Lower lobe of right lung (tissue), 2 donors: ENCODE measurements at places on chromosomes 16 and 17.

GRCh38 chr16:69410219-69410990, 14.0 kb upstream of the CYB5B start:
- no peak for DNase-seq

DNA sequence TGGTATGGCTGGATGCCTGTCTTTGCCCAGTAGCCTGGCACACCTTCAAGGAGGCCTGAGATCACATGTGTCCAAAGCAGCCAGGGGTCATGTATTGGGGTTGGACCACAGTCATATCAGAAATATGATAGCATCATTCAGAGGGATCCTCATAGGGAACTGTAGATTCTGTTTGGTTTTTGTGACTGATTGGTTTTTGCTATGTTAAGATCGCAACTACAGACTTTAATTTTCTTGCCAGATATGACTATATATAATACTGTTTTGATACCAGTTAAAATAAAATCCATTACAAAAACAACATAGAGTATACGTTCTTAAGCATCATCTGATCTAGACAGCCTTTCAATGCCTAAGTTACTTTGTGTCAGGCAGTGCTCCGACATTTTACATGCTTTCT, 11.8 kb upstream of the SMPD3 start:
- no peak for DNase-seq

DNA sequence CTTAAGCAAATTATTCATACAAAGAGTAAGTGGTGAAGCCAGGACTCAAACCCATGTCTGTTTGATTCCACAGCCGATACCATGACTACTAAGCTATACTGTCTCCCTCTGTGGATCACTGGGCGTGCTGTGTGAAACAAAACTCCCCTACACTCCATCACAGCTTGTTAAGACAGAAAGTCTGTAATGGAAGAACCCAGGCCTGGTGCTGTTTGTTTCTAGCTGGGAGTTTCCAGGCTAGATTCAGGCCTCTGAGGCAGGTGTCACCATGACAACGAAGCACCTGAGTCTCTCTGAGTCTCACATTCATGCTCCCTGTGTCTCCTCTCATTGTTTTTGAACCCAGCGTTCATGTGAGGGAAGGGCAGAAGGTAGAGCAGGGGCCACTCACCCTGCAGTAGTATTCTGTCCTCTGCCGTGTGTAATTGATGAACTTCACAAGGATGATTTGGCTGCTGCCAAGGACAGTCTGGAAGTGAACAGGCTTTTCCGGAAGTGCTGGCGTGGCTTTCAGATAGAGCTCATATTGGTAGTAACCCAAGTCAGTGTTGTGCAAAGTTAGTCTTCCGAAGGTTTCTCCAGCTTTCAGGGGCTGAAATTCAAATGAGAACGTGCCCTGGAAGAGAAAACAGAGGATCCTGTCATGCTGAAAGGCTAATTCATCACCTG, 8.6 kb upstream of the VAC14 start:
- no peak for DNase-seq

- no peak for DNase-seq
Measured at GRCh38 chr17:60934723-60935122, 257.1 kb downstream of the BCAS3 start.

- DNase-seq: peak; percentile 44
Measured at GRCh38 chr17:81245665-81246342, 6.7 kb downstream of the NDUFAF8 start.

DNA sequence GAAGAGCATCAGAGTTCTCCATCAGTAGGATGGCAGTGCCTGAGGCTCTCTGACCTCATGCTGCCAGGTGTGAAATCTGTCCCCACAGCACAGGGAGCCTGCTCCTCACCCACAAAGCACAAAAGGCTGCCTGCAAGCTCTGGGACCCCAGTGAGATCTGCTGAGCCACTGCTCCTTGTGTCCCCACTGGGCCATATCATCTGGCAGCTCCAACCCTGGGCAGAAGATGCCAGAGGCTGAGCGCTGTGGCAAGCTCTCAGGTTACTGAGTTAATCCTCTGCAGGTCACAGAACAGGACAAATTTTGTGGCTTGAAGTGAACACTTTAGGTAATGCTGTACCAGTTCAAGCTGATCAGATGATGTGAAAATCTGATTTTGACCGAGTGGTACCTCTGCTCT, 26.7 kb upstream of the ERN1 start:
- DNase-seq: no peak

DNA sequence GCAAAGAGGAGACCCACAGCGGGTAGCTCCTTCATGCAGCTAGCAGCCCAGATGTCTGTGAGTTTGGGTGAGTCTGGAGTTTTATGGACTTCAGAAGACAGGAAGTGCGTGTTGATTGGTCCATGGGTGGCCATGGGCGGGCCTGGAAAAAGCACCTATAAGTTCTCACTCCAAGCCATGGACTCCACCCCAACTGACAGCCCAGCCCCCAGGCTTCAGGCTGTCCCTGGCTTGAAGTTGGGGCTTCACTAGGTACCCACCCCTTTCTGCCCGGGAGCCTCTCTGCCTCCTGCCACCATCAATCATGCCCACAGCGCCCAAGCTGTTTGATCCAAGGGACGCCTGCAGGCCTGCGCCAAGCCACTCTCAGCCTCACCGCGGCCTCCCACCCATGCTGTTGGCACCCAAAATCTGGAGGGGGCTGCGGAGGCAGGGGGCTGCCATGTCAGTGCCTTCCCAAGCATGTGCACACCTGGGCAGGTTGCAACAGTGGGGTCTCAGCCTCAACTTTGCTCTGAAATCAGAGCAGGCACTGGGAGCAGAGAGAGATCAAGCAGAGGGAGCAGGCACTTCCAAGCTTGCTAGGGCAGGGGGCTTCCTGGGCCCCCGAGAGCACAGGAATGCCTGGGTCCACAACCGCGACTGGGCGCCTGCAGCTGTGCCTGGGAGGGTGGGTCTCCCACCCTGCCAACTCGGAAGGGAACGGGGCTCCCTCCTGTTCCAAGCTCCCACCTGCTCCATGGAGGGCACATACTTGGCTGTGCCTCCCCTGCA, 1503.7 kb downstream of the CDH11 start:
- DNase-seq: no peak

GRCh38 chr17:73592079-73592415, 52.2 kb downstream of the SDK2 start:
- DNase-seq: no peak

- DNase-seq: peak; percentile 72
Measured at GRCh38 chr17:74759941-74760340, 11.5 kb downstream of the NHERF1 start.

DNA sequence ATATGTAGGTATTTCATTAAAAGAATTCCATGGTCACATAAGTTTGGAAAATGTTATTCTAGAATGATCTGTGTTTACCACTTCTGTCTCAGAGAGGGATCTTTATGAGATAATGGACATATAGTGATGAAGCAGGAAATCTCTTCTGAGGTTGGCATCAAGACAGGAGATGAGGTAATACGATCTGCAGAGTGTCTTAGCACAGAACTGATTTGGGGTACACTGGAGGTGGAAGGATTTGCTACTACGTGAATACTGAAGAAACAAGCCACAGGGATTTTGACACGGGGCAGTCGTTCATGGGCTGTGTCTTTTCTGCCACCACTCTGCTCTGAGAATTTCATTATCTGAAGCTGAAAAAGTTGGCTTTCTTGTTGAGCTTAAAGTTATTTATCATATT, 5.5 kb downstream of the CBFB start:
- no peak for DNase-seq

DNA sequence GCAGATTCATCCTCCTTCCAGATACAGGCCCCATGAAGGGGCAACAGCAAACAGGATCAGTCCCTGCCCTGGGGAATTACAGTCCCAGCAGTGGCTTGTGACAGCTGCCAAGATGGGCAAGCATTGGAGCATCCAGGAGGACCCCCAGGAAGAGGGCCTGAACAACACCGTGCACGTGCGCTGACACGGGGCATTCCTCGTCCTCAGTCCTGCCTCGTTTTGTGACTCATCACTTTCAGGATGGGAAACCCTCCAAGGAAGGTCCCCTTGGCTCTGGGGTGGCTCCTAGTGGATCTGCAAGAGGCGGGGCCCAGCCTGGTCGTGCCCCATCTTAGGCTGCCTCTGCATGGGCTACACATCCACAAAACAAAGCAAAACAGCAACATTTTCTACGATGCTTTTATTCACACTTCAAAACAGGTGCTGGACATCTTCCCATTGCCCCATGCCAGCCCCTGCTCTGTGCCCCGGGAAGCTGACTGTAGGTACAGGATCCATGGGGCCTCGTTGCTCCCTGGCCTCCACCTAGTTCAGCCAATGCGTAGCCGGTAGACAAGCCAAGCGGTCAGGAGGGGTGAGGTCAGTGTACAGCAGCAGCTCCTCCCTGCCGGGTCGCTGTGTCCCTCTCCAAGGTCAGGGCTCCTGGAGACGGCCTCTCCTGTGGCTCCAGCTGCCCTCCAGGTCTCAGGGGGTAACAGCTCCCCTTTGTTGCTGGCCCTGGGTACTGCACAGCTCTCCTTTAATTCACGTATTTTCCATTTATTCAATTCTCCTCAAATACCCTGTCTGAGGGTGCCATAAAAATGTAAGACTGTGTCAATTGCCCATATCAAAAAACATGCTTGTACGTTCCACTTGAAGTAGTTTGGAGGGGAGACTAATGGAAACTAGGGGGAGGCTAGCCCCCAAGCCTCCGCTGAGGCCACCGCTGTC, 32.2 kb downstream of the ACTG1 start:
- DNase-seq: no peak

- DNase-seq: no peak
Measured at GRCh38 chr16:66383551-66383950, 17.1 kb downstream of the CDH5 start.

GRCh38 chr16:66188917-66189725, 177.4 kb upstream of the CDH5 start:
- no peak for DNase-seq

- no peak for DNase-seq
Measured at GRCh38 chr17:27810211-27810901, 10.0 kb upstream of the NOS2 start.

- peak; percentile 68 for DNase-seq
Measured at GRCh38 chr16:674968-675883, at the start of gene RHBDL1. RHBDL1 (plus strand) TSS chr16:675671; CDS start chr16:675791, 120 bp downstream.

DNA sequence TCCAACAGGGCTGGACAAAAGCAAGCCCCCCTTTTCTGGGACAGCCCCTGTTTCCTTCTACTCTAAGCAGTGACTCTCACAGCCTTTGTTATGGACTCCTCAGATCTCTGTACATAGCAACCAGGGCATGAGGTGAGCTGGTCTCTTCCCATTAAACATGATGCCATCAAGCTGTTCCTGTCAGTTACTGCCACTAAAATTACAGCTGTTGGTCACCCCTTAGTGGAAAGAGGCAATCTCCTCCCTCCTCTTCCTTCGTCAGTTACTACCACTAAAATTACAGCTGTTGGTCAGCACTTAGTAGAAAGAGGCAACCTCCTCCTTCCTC, 95.2 kb upstream of the SMIM36 start:
- DNase-seq: no peak

- DNase-seq: no peak
Measured at GRCh38 chr16:87834668-87835473, 34.4 kb downstream of the SLC7A5 start.

GRCh38 chr17:5131146-5131715, 15.4 kb downstream of the USP6 start:
- no peak for DNase-seq

DNA sequence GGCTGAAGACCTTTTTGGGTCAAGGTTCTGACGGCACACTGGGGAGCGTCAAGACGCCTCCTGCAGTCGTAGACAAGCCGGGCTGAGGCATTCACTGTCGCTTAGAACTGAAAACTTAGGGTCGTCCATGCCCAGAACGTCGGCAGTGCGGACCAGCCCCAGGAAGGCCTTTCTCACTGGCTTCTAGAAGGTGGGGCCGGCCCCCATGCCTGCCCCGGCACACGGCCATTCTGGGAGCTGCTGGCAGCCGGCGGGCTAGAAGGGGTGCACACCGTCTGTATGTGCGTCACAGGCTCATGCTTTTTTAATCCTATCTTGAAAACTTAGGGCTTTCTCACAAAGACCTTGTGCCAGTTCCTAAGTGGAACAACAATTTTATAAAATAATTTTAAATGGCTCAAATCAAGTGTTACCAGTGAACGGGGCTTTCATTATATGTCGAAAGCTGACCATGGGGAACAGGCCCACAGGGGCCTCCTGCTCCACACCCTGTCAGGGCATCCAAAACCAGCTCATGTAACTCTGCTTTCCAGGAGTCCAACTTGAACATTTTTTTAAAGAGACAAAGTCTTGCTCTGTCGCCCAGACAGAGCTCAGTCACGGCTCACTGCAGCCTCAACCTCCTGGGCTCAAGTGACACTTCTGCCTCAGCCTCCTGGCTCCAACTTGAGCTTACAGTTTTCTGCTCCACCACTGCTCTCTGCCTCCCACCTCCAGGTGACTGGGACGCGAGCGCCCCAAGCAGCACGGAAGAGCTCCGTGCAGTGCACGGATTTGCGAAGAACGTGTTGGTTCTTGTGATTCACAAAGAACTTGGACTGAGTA, 111.2 kb downstream of the ANKRD11 start:
- no peak for DNase-seq
